ENCODE measurements at places on chromosomes 2 and 18. TPM values are rescaled to one million over a fixed set of nuclear protein-coding genes. Genes with fewer than 3 reads are reported as not detected.

DNA sequence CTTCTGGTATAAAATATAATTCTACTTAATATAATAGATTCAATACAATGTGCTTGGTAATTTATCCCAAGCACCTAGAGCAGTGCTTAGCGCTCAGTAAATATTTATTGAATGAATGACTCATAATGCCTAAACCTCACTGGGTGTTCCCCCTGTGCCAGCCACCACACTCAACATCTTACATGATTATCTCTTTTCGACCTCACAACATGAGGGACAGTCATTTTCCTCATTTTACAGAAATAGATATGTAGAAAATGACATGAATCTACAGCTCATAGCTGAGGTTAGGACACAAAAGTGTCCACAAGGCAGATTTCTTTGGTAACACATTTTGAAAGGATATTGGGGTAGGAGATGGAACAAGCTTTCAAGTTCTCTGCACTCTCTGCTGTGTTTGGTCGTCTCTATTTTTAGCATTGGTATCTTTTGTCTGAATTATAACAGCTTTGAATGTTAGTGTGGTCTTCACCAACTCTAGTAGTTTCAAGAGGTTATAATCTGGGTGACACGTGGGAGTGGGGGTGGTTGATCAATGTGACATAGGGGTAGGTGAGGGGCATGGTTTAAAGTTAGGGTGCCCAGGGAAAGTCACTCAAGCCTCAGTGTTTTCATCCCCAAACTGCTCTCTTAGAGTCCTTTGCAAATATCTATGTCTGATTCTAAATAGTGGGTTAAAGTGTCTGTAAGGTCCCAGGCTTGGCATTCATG lies 9.8 kb downstream of the MYOM1 start:
- DNase-seq, result no peak

GRCh38 chr2:46825939-46826568 lies 89.6 kb downstream of the MCFD2 start:
- DNase-seq, result no peak

DNA sequence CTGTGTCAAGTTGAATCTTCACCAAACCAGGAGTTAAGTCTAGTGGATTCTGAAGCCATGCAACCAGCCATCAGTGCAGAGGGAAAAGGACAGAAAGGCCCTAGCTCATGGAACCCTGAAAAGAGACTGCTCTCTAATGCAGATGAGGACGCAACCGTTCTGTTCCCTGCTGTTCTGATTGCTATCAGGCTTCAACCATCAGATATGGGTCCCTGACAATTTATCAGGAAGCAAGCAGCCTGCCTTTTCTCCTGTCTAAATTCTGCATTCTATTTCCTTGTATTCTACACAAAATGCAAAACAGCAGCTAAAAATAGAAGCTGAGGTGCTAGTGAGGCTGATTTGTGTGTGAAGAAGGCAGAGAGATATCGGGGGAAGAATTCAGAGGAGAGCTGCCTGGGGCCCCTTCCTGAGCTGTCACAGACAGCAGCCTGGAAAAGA lies 68.4 kb upstream of the RTN4 start:
- no peak for DNase-seq

The FBXO48 gene
- 0.42 TPM for polyA plus RNA-seq

GRCh38 chr18:65907281-65907680 lies 156.5 kb downstream of the CDH7 start:
- DNase-seq, result no peak

Data from heart left ventricle (tissue), 16 donors.